Adrenal gland (tissue), 19 donors: ENCODE measurements at places on chromosomes 6 and 20. TPM values are rescaled to one million over a fixed set of nuclear protein-coding genes. Genes with fewer than 3 reads are reported as not detected.

DNA sequence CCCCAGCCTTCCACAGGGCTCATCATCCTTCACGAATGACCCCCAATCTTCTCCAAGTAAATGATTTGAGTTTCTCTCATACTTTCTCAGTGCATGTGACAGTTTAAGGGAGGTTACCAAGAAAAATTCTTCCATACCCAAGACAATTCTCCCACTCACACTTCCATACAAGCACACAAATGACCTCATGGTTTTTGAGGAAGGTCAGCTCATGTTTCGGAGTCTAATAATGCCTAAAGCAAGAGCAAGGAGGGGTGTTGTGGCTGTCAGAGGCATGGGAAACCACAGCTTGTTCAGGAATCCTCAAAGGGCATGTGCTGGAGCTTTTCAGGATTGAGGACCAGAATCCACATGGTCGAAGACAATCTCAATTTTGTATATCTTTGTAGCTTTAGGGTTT lies 279.0 kb downstream of the MAFB start:
- no peak for DNase-seq

- no peak for DNase-seq
Measured at GRCh38 chr6:146341493-146342230, 202.0 kb upstream of the RAB32 start.

DNA sequence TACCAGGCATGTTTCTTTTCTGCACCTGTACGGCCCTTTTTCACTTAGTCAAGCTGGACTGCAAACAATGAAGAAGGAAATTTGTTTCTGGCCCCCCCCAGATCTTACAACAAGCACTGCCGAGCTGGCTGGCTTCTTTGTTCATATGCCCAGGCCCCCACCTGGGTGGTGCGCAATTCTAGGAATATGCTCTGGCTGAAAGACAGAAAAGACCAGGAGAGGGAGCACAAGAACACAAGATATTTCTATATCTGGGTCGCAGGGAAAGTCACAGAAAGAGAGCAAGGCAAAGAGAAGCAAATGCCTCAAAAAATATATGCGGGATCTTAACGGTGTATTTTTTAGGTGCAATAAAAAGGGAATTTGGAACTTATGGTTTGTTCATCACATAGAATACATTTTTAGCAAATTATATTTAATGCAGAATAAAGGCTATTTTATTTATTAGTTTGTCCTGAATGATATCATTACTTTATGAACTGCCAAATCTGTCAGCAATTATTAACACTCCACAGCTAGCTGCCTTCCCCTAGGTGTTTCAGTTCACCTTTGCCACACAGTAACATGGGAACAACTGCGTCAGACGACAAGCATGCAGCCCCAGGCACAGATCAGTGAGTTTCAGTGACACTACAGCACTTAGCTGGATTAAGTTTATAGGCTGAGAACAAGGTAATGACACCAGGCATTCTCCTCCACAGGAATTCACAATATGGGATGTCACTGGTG lies 76.5 kb downstream of the GJA10 start:
- peak; percentile 54 for DNase-seq

- peak; percentile 63 for DNase-seq
Measured at GRCh38 chr6:91476000-91476399, 889.1 kb upstream of the MAP3K7 start.

- no peak for DNase-seq
Measured at GRCh38 chr6:169976301-169977081, 225.1 kb downstream of the ERMARD start.

GRCh38 chr6:107114213-107114925 lies 946 bp downstream of the BEND3 start:
- peak; percentile 86 for DNase-seq

DNA sequence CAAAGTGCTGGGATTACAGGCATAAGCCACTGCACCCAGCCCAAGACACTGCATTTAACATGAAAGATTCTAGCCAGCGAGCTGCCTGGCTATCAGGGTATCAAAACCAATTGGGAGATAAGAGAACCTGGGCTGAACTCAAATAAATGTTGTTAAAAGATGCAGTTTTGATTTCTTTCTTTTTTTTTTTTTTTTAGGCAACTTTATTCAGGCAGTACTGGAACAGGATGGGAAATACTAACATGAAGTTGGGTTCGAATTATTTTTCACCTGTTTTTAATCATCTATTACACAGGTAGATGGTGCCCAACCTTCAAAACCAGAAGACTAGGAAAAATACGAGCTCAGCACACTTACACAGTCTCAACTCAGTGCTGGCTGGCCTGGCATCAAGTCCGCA lies 63.7 kb downstream of the TRERF1 start:
- DNase-seq: no peak

- DNase-seq: peak; percentile 49
Measured at GRCh38 chr20:54123587-54124180, 50.1 kb downstream of the CYP24A1 start.

GRCh38 chr20:59102841-59103299 lies 60.3 kb upstream of the PRELID3B start:
- DNase-seq: no peak

GRCh38 chr6:69379518-69379917 lies 417.3 kb downstream of the LMBRD1 start:
- no peak for DNase-seq

Gene MUC22
- not detected for polyA plus RNA-seq

Gene BPHL
- polyA plus RNA-seq: 22.4 TPM

Gene RAET1L
- not detected for polyA plus RNA-seq

Gene PSORS1C2
- not detected for polyA plus RNA-seq

Gene UNC5CL
- polyA plus RNA-seq: 0.20 TPM
